ENCODE measurements at places on chromosomes 4 and X.

DNA sequence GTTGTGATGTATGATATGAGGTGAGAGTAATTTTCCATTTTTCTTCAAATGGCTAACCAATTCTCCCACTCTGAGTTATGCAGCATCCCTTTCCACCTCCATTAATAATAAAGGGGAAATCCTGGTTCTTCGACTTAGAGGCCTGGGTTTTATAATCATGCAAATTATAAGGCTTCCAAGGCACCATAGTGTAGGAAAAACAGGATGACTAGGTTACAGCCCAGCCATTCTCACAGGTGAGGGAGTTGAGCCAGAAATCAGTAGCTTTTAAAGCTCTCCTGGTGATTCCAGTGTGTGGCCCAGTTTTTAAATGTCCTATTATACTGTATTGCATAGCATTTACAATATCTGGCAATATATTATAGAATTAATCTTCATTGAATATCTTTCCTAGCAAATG lies 203.1 kb downstream of the ARHGEF9 start:
- DNase-seq, result no peak

GRCh38 chrX:121389976-121390714 lies 342.7 kb downstream of the GLUD2 start:
- DNase-seq, result no peak

GRCh38 chrX:17086317-17086716 lies 139.9 kb downstream of the REPS2 start:
- no peak for DNase-seq

DNA sequence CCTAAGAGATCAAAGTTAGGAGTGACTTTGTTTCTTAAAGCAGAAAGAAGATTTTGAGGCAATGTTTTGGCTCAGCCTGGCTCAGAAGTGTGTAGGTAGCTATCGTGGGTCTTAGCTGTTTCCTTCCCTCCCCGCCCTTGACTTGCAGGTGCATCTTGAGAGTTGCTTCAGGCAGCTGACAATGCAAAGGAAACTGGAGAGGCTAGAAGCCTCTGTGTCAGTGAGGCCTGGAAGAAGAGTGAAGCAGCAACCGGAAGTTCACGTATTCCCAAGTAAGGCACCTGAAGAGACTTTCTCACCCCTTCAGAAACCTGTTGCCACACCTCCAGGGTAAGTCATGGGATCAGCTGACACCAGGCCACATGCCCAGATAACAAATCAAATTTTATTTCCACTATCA lies 10.6 kb upstream of the XKRX start:
- no peak for DNase-seq

DNA sequence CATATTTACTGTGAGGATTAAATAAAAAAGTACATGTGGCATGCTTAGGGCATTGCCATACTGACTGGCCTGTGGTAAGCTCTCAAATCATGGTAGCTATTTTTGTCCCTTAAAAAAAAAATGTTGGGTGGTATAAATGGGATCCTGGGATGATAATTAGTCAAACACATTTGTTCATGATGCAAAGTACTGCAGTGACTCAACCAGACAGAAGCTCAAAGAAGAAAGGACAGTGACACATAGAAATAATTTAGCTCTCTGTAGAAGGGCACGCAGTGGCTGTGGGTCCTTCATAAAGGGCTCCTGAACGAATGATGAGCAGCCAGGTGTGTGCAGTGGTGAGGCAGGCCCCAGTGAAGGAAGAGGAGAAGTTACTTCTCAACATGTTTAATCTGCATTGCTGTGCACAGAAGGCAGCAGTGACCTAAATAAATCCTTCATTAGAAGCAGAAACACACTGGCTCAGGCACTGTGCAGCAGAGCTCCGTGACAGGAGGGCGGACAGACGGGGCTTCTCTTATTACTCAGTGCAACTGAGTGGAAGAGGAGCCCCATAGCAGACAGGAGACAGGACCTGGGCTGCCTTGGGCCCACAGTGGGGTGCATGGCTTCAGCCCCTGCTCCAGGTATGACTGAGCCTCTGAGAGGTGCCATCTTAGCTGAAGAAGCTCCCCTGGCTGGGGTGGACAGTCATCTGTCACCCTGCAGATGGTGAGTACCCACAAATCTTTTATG lies 20.3 kb downstream of the HS3ST1 start:
- no peak for DNase-seq

DNA sequence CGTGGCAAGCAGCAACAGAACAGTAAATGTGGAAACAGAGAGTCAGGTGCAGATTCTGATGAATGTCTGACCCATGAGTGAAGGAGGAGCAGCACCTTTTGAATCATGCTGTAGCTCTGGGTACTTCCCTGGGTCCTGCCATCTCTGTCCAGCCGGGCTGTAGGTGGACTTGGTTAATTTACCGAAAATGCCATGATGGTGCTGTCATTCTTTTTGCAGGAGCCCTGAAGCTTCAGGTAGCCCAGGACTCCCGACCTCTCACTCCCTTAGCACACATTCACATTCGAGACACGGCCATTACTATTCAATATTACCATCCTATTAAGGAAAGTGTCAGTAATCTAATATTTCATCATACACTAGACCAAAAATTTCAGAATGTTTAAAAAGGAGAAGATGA lies 320.9 kb downstream of the STK32B start:
- DNase-seq, result no peak

GRCh38 chr4:10677796-10678497 lies 6.6 kb downstream of the CLNK start:
- no peak for DNase-seq

DNA sequence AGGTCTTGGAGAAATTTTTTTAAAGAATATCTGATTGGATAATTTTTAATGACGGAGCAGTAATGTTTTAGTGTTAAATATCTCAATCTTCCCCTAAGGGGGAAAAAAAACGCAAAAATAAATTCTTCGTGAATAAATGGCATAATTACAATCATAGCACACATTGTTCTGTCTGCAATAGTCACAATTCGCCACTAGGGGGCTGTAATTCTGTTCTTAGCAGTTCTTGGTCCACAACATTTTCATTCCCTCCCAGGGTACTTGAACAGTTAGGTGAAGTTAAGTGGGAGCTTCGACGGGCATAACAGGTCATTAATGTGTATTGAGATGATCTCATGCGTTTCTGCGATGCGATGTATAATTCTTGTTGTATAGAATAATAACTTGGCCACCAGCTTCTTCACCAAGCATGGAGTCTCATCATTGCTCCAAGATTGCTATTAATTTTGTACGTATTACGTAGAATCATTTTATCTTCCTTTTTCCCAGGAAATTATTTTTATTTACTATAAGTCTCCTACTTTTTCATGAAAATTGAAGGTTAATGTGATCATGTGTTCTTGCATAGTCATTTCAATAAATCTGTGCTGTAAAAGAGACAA lies 27.2 kb downstream of the HTR2C start:
- DNase-seq, result no peak

DNA sequence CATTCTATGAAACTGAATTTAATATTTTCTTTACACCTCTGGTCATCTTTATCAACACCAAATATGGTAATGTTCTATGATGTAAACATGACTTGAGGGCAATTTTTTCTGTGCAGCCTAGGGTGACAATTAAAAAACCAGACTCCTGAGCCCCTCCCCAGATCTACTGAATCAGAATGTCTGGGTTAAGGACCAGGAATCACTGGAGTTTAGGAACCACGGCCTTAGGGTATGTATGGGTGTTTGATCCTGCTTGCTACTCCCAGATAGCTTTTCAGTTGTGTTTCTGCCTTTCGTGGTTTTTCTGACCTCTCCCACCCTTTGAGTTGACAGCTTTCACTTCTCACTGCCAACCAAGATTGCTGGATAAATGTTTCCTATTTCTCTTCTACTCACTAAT lies 332.2 kb downstream of the DHX15 start:
- DNase-seq, result no peak

DNA sequence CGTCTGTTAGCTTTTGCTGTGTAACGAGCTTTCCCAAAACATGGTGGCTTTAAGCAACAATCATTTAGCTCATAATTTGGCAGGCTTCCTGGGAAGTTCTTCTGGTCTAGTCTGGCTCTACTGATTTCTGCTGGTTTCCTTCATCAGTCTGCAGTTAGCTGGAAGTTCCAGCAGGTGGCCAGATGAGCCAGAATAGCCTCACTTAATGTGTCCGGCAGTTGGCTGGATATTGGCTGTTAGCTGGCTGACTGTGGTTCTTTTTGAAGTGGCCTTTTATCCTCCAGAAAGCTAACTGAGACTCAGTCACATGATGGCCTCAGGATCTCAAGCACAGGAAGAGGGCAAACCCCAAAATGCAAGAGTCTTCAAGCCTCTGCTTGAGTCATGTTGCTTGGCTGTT lies 34.9 kb downstream of the FTHL17 start:
- no peak for DNase-seq

GRCh38 chr4:188023682-188024081 lies 28.1 kb downstream of the ZFP42 start:
- no peak for DNase-seq

DNA sequence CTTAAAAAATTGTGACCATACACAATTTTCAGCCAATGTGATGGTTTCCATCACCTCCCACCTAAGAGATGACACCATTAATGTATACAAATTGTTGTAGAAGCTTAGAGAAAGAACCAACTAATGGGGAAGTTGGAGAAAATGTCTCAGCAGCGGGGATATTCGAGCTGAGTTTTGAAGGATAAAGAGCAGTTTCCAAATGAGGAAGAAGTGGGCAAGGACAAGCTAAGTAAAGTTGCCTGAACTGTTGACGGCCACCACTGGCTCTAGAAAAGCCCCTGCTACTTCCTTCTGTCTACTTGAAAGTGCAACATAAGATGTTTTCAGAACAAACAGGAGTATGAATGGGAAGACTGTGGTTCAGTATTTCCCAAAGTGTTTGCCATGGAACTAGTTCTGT lies 92.0 kb downstream of the CHRNA9 start:
- DNase-seq, result no peak

GRCh38 chr4:155479835-155480234 lies 103.1 kb upstream of the MAP9 start:
- DNase-seq, result no peak

GRCh38 chrX:155864655-155865054 lies 16.5 kb upstream of the VAMP7 start:
- no peak for DNase-seq

- DNase-seq, result no peak
These were observed 40.5 kb downstream of the AFF2 start for GRCh38 chrX:148540671-148541583.

DNA sequence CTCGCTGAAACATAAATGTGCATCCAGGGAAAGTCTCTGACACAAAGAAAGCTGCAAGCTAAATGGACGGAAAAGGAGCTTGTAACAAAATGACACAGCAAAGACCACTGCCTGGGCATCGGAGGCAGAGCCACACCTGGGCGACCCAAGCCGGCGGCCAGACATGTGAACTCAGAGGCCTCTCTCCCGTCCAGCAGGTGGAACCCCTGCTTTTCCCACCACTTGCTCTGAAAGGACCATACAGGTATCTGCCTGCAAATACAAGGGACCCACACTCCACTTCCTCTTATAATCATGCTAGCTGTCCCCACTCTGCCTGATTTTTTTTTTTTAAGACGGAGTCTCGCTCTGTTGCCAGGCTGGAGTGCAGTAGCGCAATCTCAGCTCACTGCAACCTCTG lies 12.0 kb downstream of the CPLX1 start:
- DNase-seq, result no peak
